ENCODE measurements at places on chromosomes 16 and 17. TPM values are rescaled to one million over a fixed set of nuclear protein-coding genes. Genes with fewer than 3 reads are reported as not detected.

The IRX3 gene
- total RNA-seq: 13.0 TPM

The TMEM220 gene
- 1.6 TPM for total RNA-seq

The EPN2 gene
- 45.2 TPM for total RNA-seq

The TAC4 gene
- total RNA-seq: not detected

The BICDL2 gene
- not detected for total RNA-seq

The NDRG4 gene
- total RNA-seq: 677 TPM

The SOX8 gene
- total RNA-seq: 7.0 TPM

The PYY gene
- not detected for total RNA-seq

The GRIN2A gene
- total RNA-seq: 6.8 TPM

The DRC7 gene
- total RNA-seq: not detected

The DLX4 gene
- 0.29 TPM for total RNA-seq

The FOXJ1 gene
- not detected for total RNA-seq

The KRTAP4-4 gene
- not detected for total RNA-seq

The SOX9 gene
- total RNA-seq: 1.6 TPM

The TP53TG3C gene
- total RNA-seq: not detected

The CCL3 gene
- not detected for total RNA-seq

The NRN1L gene
- total RNA-seq: 1.0 TPM

The RPRML gene
- 4.5 TPM for total RNA-seq

The GSDMA gene
- total RNA-seq: not detected

The ZNF205 gene
- total RNA-seq: 31.6 TPM

The CMTM1 gene
- 5.0 TPM for total RNA-seq

The HOXB5 gene
- total RNA-seq: not detected

The PRAC2 gene
- total RNA-seq: not detected

The NPIPA5 gene
- 1.2 TPM for total RNA-seq

The TBC1D3H gene
- 0.37 TPM for total RNA-seq

The FOXO3B gene
- total RNA-seq: 31.4 TPM

The CES4A gene
- 3.6 TPM for total RNA-seq

The FNDC8 gene
- total RNA-seq: not detected

The CACNG1 gene
- total RNA-seq: not detected

The AANAT gene
- total RNA-seq: 0.39 TPM

The DNAI2 gene
- not detected for total RNA-seq

The NPIPA7 gene
- 10.4 TPM for total RNA-seq

The SLC39A11 gene
- 16.3 TPM for total RNA-seq

The C16orf74 gene
- total RNA-seq: 2.6 TPM

The FA2H gene
- total RNA-seq: not detected

The RBFOX1 gene
- 30.5 TPM for total RNA-seq

The SMG1 gene
- total RNA-seq: 82.1 TPM

The ZNF75A gene
- total RNA-seq: 62.4 TPM

The GTF3C1 gene
- total RNA-seq: 106 TPM

The ETV4 gene
- not detected for total RNA-seq

The CACNG3 gene
- 2.2 TPM for total RNA-seq

The CD79B gene
- not detected for total RNA-seq

The CHST4 gene
- total RNA-seq: not detected

The DHODH gene
- 9.1 TPM for total RNA-seq

The SMIM22 gene
- not detected for total RNA-seq

The NHLRC4 gene
- total RNA-seq: 3.4 TPM

The TPSG1 gene
- total RNA-seq: not detected

The RAC3 gene
- total RNA-seq: 46.0 TPM

The ZP2 gene
- total RNA-seq: not detected

The TSPAN10 gene
- total RNA-seq: not detected

Measured in glutamatergic neuron (in vitro differentiated cells).